ENCODE measurements at places on chromosomes 16 and 17.
A peak's percentile ranks its signal among the peaks of the same experiment; 100 is the strongest.

GRCh38 chr16:48321317-48322036, 63.7 kb downstream of the SIAH1 start:
- DNase-seq: no peak

DNA sequence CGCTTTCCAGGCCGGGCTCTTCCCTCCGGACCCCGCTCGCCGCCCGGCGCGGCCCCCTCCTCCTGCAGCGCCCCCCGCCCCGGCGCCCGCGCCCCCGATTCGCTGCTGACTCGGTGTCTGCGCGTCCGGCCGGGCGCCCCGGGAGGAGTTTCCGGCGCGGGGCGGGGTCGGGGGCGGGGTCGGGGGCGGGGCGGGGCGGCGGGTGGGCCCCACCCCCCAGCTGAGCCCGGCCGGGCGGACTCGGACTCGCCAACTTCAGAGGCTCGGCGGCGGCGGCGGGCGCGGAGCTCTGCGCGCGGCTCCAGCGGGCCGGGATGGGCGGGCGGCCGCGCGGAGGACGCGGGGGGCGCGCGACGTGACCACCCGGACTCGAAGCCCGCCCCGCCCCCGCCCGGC, at the start of gene METRNL:
METRNL (plus strand) TSS at position 258 of the 396 bp plus-strand sequence. CDS start 207 bp downstream, outside the sequence.
- DNase-seq: peak; percentile 75

DNA sequence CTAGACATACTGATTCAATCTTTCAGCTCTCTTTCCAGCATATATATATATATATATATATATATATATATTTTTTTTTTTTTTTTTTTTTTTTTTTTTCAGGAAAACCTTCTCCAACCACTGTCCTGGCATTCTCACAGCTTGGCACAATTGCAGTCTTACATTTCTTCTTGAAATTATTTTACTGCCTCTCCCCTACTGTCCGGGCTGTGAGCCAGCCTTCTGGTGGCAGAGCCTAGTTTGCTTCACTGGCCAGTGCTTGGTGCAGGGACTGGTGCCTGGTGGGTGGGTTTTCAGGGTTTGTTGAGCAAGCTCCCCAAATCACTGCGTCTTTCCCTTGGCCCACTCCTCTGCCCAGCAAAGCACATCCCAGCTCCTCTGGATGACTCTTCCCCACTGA, 28.5 kb downstream of the PRSS54 start:
- no peak for DNase-seq

DNA sequence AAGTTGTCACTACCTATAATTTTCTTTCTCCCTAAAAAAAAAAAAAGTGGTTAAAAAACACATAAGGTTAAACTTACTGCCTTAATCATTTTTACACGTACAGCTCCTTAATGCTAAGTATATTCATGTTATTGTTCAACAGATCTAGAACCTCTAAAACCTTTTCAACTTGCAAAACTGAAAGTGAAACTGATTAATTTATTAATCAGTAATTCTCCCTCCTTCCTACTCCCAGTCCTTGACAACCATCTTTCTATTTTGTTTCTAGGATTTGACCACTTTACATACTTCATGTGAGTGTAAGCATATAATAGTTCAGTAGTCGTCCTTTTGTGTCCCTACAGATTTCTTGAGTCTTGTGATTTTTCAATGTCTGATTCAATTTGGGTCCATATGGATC, 251.4 kb upstream of the KIF2B start:
- no peak for DNase-seq

GRCh38 chr16:12570046-12570618, 233.6 kb downstream of the CPPED1 start:
- no peak for DNase-seq

GRCh38 chr17:82602487-82602886, 45.8 kb downstream of the WDR45B start:
- no peak for DNase-seq

- no peak for DNase-seq
Observed at GRCh38 chr17:73625006-73625405, 19.2 kb downstream of the SDK2 start.

- no peak for DNase-seq
Observed at GRCh38 chr16:14375132-14375491, 254.9 kb downstream of the PARN start.

DNA sequence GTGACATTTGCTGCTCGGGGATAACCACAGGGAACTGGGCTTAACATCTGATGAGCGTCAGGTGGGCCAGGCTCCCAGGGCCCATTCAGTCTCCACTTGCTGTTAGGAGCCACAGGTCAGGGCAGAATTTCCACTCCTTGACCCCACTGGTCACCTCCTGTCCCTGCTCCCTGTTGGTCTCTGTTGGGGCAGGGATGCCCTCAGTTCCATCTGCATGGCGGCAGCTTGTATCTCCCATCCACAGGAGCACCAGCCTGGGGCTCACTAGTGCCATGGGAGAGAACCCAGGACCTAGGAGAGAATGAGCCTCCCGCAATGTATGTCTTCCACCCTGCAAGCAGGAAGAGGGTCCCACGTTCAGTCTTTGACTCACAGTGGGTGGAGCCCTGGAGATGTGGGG, 212.1 kb downstream of the CCDC182 start:
- no peak for DNase-seq

GRCh38 chr16:85633888-85634287, 20.8 kb downstream of the GSE1 start:
- no peak for DNase-seq

- no peak for DNase-seq
Observed at GRCh38 chr17:68821860-68822696, 133.1 kb downstream of the ABCA8 start.

- DNase-seq: no peak
Observed at GRCh38 chr17:34370376-34370996, 7.5 kb upstream of the CCL1 start.

GRCh38 chr16:68059804-68060203, 25.4 kb upstream of the NFATC3 start:
- no peak for DNase-seq

DNA sequence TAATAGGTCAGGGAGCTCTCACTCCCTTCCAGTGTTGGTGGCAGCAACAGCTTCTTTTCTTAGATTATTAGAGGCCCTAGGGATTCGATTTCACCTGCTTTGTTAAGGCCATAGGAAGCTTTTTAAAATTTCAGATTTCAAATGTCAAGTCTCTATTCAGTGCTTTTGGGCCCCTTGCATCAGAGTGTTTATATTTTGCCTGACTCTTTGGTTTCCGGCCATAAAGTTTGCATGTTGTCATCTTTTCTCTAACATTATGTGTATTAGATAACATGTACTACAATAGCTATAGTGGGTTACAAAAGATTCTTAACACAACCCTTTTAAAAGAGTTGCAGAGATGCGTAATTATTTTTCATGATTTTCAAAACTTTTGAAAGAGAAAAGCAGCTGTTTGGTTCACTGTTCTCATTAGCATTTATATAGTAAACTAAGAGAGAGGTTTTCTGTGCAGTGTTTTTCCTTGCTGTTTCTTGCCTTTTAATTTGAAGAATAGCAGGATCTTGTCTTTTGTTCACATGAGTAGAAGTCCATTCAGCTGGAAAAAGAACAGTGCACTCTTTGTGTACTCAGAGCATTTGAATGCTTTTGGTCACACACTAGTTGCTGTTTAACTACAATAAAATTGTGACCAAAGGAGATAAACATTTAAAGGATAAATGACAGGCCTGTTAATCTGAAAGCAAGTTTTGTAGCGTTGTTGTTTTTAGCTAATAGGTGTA, 52.5 kb downstream of the FTO start:
- no peak for DNase-seq

DNA sequence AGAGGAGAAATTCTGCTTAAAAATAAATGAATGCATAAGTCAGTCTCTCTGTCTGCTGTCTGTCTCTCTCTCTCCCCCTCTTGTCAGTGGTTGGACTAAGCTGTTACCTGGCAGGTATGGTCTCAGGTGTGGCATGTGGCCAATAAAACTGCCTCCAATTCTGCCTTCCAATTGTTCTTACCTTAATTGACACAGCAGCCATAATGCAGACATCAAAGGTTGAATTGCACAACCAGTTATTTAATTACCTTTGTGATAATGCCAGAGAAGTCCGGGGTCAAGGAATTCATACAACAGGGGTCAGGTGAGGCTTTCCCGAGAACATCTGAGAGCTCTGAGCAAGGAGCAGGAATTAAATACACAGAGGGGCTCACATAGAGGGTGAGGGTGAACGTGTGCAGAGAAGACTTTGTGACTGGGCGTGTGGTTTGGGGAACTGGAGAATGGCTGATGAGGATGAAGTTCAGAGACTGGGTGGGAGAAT, 78.8 kb upstream of the CDYL2 start:
- no peak for DNase-seq

GRCh38 chr17:44122816-44123355, 555 bp downstream of the HDAC5 start:
- DNase-seq: peak; percentile 61

- DNase-seq: peak; percentile 54
Observed at GRCh38 chr16:89020068-89020924, 43.3 kb upstream of the CBFA2T3 start.

- DNase-seq: no peak
Observed at GRCh38 chr17:58669853-58670252, 22.0 kb downstream of the TEX14 start.

GRCh38 chr17:63826468-63827001, 696 bp upstream of the PSMC5 start:
- DNase-seq: no peak

- no peak for DNase-seq
Observed at GRCh38 chr16:80984124-80984892, 22.4 kb downstream of the CMC2 start.

DNA sequence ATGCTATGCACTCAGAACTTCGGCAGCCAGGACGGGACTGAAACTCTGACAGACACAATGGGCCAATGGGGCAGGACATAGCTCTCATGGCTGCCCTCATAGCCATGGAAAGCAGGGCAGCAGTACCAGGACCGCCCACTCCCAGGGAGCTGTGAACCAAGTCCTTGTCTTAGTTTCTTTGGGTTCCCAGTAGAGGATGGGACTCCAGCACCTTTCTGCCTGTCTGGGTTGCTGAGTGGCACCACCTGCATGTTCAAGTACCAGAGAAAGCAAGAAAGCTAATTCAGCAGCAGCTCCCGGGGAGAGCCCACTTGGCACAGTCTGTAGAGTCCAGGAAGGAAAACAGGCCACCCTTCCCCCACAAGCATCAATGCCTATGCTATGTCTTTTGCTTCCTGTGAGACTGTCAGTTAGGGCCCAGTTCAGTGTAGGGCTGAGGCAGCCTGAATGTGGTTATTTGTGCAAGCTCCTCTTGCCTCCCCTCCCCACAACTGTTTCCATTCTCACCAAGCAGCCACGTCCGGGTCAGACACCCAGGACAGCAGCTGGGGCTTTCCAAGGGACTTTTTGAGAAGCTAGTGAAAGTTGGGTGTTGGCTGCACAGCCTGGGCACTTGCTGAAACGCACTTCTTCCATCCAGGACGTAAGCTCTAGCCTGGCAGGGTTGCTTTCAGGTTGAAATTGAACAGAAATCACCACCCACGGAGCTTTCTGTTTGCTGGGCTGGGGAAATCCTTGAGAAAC, 7.8 kb downstream of the SUPT4H1 start:
- DNase-seq: no peak

DNA sequence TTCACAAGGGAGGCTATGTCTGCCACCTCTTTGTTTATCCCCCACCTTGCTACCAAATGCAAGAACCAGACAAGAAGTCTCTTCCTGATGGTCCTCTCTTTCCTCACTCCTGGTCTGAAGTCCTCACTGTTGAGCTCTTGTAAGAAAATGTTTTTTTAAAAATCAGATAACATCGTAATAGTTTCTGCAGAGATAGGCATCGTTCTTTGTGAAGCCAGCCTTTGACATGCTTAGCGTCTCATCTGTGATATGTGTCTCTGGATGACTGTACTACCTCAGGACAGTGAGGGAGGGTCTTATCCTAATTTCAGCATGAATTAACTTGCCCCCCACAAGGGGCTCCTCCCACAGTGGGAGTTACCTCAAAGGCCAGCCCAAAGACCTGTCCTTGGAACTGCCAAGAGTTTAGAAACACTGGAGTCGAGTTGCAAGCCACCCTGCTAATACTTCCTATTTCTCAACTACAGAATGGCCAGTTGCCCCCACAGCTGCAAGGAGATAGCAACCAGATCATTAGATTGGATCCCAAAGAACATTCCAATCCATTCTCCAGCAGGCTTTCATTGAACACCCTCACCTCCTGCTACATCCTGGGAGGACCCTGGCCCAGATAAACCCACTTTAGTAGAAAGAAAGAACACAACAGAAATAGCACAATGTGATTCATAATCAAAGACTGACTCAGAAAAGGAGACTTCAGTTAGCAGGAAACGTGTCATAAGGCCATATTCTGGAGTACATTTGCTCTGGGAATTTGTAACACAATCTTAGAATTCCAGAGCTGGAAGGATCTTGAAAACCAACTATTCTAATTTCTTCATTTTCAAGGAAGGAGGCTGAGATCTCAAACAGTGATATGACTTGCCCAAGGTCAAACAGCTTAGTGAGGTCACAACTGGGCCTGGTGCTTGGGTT, 151.0 kb downstream of the IRX3 start:
- no peak for DNase-seq

DNA sequence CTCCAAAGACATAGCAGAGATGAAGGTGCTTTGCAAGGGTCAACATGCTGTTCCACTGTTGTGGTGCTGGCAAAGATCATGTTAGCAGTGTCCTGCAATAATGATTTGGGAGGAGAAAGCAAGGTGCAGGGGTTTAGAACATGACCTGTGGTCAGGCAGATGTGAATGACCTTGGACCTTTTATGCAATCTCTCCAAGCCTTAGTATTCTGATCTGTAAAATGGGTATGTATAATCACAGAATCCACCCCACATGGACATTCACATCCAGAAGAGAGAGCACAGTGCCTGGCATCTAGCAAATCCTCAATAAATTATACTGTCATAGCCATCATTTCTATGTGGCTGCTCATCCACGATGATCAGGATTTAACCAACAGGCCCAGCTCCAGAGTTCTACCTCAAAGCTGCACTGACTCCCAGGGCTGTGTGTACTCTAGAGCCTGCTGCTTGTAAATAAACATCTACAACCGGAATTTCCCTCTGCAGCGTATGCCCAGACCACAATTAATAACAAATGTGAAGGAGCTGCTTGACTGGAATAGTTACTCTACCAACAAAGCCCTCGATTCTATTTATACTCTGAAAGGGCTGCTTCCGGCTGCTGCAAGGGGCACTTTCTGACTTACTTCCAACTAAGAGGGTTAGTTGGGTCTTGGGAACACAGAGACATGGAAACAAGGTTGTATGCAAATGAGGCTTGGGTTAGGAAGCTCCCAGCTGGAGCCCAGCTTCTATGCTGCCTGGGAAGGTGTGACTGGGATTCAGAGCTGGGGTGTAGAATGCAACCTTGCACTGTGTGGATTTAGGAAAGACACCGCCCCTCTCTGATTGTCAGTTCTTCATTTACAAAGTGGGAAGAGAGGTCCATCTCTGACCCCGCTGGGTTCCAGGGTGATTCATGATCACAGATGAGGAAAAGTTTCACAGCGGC, 265.2 kb downstream of the XYLT1 start:
- DNase-seq: no peak

GRCh38 chr16:1525871-1526607, 7.4 kb upstream of the TMEM204 start:
- no peak for DNase-seq

GRCh38 chr17:2414446-2415064, 13.7 kb upstream of the MNT start:
- DNase-seq: no peak
